Omental fat pad (tissue), 4 donors: ENCODE measurements at places on chromosomes 16 and 17.

GRCh38 chr16:85707528-85708095 is 18.9 kb upstream of the GINS2 start:
- no peak for DNase-seq

- DNase-seq, result no peak
Measured at GRCh38 chr17:51997723-51998122, 160.8 kb downstream of the CA10 start.

GRCh38 chr17:55440391-55440790 is 18.8 kb upstream of the MMD start:
- DNase-seq, result no peak

- no peak for DNase-seq
Measured at GRCh38 chr17:63694229-63694949, 5.5 kb downstream of the LIMD2 start.

GRCh38 chr17:82281076-82281475 is 7.6 kb upstream of the CSNK1D start:
- no peak for DNase-seq

GRCh38 chr17:33205552-33205951 is 87.5 kb downstream of the ASIC2 start:
- no peak for DNase-seq

- DNase-seq, result no peak
Measured at GRCh38 chr16:90046122-90046970, 27.1 kb upstream of the DBNDD1 start.
